ENCODE measurements at places on chromosomes 2 and 18. TPM values are rescaled to one million over a fixed set of nuclear protein-coding genes. Genes with fewer than 3 reads are reported as not detected.
A peak's percentile ranks its signal among the peaks of the same experiment; 100 is the strongest.

HJURP gene
- total RNA-seq = not detected

GRCh38 chr2:12787891-12788801 lies 71.4 kb downstream of the TRIB2 start:
- DNase-seq = peak; percentile 24

GRCh38 chr2:120316528-120317179 lies 29.3 kb upstream of the INHBB start:
- DNase-seq = no peak

LRATD1 gene
- total RNA-seq = 2.9 TPM

DNA sequence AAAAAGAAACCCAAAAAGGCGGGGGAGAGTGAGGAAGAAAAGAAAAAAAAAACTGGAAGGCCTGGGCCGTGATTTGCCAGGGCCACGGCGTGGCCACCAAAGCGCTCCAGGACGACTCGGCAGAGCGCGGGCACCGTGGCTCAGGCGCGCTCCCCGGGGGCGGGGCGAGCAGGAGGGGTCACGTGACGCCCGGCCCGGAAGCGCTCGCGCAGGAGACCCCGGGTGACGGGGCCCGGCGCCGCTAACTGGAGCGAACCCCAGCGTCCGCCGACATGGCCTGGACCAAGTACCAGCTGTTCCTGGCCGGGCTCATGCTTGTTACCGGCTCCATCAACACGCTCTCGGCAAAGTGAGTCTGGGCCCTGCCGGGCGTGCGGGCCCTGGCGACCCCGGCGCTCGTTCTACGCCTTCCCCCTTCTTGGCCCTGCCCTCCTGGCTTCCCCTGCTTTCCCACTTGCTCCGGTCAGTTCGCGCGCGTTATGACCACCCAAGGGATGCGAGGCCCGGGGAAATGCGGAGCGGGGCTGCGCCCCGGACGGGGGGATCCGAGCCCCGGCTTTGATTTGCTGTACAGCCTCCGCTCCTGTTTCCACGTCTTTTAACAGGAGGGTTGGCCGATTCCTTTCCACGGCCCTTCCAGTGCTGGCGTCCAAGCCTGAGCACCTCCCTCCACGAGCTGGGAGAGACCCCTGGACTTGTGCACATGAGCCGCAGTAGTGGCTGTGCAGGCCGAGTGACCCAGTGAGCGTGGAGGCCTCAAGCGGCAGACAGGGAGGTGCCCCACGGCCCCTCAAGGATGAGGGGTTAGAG lies at the start of gene SLC35F6:
Gene SLC35F6 (plus strand): TSS at position 207 of the 810 bp plus-strand sequence. CDS start 66 bp downstream, at position 273.
- peak; percentile 88 for DNase-seq

DSG4 gene
- total RNA-seq = not detected

DNA sequence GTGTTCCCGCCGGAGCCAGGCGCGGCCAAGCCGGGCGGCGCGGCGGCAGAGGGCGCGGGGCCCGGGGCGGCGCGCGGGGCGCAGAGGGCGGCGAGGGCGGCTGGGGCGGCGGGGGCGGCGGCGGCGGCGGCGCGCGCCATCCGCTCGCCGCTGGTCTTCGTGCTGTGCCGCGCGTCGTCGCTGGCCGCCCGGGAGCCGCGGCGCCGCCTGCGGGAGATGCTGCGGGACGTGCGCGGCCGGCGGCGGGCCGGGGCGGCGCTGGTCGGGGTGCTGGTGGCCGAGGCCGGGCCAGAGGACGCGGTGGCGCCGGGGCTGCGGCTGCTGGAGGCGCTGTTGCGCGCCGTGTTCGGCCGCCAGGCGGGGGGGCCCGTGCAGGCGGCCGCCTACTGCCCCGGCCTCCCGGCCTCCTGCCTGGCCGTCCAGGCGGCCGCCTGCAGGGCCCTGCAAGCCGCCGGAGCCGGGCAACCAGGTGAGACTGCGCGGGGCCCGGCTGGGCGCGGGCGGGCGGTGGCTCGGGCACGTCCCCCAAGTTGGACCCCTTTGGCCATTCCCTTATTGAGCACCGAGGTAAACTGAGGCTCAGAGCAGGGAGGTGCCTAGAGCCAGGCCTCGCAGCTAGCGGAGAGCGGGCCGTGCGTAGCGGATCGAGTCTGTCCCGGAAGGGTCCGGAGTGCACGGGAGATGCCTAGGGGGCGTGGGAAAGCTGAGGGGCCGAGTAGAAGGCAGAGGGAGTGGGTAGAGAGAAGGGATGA lies 584 bp downstream of the C2orf72 start:
- no peak for DNase-seq

DNA sequence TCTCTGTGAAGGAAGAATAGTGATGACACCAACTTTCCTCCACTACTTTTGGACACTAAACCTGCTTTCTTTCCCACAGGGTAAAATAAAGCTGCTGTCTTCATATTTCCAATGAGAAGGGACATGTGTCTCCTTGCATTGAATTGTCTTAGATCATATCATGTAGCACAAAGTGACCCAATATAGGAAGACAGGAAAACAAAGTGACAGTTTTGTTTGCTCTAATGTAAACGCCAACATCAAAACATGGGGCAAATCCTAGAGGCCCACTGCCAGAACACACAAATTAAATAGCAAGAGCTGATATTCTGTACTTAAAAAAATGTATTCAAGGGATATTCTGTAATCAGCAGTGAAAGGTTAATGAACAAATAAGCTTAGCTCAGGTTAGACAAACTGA lies 36.1 kb downstream of the ARHGAP15 start:
- DNase-seq = no peak

DNA sequence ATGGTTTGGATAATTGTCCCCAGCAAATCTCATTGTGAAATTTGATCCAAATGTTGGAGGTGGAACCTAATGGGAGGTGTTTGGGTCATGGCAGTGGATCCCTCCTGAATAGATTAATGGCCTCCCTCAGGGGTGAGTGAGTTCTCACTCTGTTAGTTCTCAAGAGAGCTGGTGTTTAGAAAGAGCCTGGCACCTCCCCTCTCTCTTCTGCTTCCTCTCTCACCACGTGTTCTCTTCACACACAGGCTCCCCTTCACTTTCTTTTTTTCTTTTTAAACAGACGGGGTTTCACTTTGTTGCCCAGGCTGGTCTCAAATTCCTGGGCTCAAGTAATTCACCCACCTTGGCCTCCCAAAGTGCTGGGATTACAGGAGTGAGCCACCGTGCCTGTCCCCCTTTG lies 111.6 kb upstream of the LTBP1 start:
- DNase-seq = no peak

DNA sequence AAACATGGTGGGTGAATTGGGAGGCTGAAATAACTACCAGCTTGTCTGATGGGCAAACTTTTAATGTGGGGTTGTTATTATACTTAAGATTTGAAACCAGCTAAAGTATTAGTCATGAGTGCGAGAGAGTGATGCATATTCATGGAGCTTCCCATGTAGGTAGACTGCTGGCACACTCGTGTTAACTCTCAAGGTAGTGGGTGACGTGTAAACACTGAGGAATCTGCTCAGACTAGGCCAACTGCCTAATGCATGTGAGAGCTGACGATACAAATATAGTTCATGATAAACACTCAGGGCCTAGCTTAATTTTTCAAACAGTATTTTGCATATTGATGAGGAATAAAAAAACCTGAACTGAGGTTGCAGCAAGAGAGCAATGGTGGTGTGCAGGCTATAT lies 1165.7 kb upstream of the PIK3C3 start:
- no peak for DNase-seq

LGALSL gene
- total RNA-seq = 13.1 TPM

GPR45 gene
- total RNA-seq = not detected

- no peak for DNase-seq
These were observed 135.3 kb downstream of the C1D start for GRCh38 chr2:67927501-67927900.

DNA sequence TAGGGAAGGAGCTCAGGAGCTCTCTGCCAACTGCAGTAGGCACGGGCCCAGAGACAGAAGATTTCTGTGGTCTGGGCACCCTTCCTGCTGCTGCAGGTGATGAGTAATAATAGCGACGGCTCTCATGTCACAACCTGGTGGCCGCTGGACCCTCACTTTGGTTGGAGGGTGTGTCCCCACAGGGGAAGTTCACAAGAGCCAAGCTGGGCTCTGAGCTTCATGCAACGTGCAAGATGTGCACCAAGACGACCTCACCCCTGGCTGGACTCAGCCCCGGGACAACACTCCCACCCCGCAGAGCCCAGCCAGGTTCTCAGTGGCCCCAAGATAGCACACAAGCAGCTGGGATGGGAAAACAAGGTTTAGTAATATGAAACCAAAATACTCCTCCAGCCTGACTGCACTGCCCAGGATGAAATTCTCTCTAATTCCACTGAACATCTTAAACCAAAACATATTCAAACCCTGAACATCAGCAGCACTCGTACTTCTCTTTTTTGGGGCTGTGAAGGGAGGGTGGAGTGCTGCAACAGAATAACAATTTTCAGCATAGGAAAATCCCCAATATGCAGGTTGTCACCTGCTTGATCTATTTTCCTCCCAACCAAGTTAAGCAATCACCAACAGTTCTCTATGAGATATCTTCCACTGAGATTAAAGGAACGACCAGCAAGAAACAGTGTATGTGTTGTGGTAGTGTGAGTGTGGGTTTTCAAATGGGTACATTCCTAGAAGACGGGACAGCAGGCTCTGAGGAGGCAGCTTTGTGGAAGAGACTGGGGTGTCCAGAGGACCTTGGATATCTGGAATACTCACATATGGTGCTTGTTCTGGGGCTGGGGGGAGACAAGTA lies 26.5 kb downstream of the BCL2 start:
- peak; percentile 29 for DNase-seq

DNA sequence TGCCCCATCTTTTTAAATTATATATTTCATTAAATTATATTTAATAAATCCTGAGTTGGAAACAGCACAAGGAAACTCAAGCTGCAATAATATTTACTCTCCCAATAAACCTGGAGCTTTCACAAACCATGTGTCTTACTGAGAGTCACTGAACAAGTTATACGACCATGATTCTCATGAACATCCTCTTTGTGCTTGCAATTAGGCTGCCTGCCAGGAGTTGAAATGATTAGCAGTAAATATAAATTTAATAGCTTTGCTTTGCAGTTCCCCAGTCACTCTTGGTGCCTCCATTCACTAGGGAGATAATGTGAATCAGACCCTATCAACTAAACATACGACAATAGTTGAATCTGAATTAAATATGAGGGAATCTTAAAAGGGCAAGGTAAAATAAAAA lies 905.1 kb downstream of the NRXN1 start:
- no peak for DNase-seq

DNA sequence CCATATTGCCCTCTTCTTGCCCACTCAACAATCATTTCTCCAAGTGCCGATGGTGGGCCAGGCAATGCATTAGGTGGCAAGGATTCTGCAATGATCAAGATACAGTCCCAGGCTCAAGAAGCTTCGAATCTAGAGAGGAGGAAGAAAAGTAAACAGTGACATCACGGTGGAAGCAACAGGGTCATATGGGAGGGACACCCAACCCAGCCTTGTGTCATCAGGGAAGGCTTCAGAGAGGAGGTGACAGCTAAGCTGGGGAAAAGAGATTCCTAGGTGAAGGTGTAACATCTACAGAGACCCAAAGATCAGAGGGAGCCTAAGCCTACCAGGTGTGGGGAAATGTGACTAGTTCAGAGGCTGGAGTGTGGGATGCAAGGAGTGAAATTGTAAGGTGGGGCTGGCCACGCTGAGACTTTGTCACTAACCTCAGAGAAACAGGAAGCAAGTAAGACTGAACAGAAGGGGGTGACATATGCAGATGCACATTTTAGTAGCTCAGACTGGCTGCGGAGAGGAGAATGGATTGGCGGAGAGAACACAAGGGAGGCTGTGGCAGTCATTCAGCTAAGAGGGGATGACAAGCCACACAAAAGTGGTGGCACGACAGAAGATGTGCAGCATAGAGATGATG lies 104.9 kb downstream of the ANKRD44 start:
- DNase-seq = no peak

- no peak for DNase-seq
These were observed 976.2 kb upstream of the FANCL start for GRCh38 chr2:59217360-59217759.

- peak; percentile 7 for DNase-seq
These were observed 121.8 kb downstream of the PLB1 start for GRCh38 chr2:28617502-28618184.

GRCh38 chr18:71370095-71370494 lies 1081.2 kb downstream of the SOCS6 start:
- DNase-seq = no peak

KIF5C gene
- total RNA-seq = 1.1 TPM

ADRA2B gene
- total RNA-seq = 2.3 TPM

GRCh38 chr18:59555995-59556659 lies 141.1 kb downstream of the CCBE1 start:
- no peak for DNase-seq

HSPD1 gene
- total RNA-seq = 166 TPM

- DNase-seq = no peak
These were observed 57.3 kb downstream of the GULP1 start for GRCh38 chr2:188349019-188349418.

DNA sequence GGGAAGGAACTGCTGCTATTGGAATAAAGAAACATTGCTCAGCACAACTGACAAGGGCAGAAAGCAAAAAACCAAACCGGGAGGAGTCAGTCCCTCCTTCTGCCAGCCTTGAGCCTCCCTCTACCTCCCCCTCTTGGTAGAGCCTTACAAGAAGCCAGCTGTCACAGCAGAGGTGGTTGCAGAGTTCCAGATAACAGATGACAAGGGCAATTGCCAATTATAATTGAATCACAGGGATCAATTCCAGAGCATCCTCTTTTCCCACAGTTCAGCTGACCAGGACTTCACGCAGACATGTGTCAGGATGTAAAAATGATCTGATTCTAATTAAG lies 548.2 kb upstream of the LRRTM1 start:
- DNase-seq = no peak

KCNG2 gene
- 0.15 TPM for total RNA-seq

DNA sequence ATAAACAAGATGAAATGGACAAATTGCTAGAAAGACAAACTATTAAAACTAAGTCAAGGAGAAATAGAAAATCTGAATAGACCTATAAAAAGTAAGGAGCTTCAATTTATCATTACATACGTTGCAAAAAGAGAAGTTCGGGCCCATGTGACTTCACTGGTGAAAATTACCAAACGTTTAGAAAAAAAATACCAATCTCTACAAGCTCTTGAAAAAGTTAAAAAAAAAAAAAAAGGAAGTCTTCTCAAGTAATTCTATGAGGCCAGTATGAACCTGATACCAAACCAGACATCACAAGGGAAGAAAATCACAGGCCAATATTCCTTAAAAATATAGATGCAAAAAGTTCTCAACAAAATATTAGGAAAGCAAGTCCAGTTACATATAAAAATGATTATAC lies 20.2 kb upstream of the ACVR2A start:
- no peak for DNase-seq
